ENCODE measurements at places on chromosomes 1 and 21.
A peak's percentile ranks its signal among the peaks of the same experiment; 100 is the strongest.

DNA sequence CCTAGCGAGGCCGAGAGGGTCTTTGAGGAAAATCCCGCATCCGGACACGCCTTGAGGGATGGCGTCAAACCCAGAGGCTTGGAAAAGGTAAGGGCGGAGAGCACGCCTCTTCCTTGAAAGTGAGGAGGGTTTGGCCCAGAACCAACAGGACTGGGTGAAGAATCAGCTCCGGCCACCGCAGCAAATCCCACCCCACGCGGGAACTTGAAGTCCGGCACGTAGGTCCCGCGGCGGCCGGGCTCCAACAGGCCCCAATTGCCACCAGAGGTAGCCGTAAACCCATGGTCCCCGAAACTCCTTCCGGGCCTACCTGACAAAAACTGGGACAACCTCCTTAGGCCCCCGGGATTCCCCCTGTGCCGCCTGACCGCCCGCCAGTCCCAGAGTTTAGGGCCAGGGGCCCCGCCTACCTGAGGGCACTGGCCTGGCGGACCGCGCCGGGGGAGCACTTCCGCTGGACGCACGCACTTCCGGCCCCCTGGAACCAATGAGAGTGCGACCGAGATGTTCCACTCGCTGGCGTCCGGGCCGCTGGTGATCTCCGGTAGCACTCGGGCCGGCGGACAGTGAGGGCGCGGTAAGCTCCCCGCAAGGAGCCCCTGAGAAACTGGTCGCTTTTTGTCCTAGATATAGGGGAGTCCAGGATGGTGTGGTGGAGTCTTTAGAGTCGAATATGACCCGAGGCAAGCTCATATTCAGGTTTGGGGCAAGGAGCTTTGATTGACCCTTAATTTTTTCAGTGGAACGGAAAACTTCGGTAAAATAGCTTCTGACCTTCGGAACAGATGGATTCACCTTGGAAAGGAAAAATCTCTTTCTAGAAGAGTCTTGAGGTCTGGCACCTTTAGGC lies at the start of the genes LZIC and NMNAT1:
Gene LZIC (minus strand): TSS at position 453 of the 850 bp plus-strand sequence. CDS start 6,772 bp downstream, outside the sequence.
Gene NMNAT1 (plus strand): TSS at position 537 of the 850 bp plus-strand sequence. CDS start 28,599 bp downstream, outside the sequence.
- peak; percentile 60 for DNase-seq

DNA sequence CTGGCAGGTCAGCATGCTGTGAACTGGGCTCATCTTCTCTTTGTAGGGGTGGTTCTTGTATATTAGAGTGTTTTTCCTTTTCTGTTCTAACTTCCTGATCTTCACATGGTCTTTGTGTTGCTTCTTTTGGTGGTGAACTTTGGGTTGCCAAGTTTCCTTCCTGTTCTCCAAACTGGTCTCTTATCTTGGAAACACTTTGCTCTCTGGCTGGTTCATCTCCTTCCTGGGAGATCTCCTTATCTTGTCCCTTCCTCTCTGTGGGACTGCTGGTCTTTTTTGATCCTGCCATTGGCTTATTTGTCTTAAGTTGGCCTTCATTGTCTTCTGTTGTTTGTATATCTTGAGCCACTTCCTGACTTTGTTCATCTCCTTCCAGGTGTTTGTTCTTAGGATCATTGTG lies 2.1 kb downstream of the TCHHL1 start:
- DNase-seq: no peak

DNA sequence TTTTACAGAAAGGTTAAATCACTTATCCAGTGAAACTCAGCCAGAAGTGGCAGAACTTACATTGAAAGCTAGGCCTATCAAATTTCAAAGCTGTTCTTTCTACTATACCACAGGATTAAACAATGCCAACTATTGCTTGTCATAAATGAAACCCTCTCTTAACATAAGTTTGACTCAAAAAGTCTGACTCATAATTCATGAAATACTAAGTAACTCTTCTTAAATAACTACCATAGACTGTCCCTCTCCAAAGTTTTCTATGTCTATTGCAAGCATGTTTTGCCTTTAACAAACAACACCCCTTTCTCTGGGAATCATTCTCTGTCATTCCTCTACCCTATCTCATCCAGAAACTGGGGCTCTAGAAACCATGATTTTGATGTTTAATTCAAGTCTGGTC lies 109.5 kb upstream of the UBE2U start:
- DNase-seq: no peak

DNA sequence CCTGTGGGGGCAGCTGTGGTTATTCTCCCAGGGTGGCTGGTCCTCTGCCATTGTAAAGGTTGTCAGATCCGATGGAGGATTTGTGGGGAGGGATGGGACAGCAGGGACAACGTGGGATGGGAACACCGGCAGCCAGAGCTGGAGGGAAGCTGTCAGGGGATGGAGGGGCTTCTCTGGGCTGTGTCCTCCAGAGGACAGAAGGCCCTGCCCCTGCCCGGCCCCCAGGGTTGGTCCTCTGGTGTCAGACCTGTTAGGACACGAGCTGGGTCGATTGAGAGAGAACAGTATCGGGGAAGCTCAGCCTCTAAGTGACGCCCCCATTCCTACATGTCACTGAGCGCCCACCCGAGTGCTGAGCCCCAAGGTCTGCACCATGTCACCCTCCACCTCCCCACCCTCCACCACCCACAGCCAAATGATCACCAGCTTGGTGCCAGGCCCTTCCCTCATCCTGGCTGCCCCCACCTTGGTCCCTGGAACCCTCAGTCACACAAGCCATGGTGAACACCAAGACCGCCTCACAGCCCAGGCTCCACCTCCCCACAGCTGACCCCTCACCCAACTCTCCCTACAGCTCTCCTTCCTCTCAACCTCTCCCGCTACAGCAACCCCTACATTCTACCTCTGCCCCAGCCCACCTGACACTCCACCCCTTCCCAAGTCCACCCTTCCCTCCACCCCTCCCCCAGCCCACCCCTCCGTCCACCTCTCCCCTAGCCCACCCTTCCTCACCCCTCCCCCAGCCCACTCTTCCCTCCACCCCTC lies 244.4 kb downstream of the MATN1 start:
- no peak for DNase-seq

DNA sequence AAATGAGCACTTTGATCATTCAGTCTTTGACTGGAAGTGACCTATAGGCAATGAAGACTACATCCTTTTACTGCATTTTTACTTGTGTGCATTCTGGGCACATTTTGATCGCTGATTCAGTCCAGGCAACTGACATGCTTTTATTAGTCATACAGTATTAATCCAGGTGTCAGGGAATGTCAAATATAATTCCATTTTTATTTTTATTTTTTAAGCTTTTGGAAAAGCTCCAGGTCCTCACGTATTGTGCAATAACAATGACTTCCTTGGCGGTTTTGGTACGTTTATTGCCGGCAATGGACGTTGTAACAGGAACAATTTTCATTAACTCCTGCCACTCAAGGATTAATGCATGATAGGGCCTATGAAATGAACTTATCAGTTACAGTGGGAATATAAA lies 302.6 kb upstream of the PTBP2 start:
- DNase-seq: no peak

DNA sequence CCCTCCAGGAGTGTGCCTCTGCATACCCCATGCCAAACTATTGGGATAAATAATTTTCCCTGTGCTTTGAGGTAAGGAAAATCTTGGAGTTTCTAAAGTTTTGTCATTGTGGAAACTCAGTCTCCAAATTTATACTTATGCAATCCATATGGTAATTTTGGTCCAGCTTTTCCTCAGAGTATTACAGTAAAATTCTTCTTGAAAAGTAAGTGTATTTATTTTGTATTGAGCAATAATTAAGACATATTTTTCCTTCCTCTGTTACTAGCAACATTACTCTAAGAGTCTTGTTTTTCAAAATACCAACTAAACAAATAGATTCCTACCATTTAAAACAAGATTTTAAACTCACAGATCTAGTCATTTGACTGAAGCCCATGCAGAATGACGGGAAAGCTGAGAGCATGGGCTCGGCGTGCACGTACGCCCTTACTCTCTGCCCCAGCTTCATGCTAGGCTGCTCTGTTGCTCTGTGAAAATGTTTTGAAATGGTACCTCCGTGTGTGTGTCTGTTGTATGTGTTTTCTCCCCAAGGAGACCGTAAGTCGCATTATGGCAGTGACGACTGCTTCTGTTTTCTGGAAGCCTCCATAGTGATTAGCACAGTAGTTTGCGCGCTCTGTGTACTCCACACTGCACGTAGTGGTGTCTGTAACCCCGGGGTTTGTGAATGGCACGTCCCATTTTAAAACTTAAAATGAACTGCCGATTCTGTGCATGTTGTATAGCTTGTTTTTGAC lies 165.3 kb downstream of the SDCCAG8 start:
- DNase-seq: no peak

DNA sequence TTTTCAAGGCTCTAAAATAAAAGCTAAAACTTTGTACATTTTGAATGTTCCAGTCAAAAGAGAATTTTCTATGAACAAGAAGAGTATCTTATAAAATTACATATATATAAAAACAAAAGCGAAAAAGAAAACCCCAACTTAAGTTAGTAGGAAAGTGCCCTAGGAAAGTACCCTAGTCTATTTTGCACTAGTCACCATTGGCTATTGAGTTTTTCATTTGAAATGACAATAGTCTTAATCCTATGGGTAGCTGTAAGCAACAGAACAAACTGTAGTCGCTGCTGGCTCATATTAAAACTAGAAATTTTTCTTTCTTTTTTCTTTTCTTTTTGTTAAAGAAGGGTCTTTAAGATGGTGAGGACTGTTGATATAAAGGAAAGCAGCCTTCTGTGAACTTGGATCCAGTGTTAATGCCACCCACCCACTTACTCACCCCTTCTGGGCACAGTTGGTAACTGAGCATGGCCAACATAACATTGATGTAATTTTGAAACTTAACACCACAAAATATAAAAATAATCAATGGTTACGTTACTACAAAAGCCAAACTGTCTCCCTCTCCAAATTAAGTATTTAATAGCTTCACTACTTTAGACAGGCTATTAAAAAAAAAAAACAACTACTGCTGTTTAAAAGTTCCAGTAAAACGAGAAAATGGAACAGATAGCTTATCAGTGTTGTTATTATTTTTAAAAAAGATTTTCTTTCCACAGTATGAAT lies 177.0 kb downstream of the EIF4G3 start:
- DNase-seq: no peak

DNA sequence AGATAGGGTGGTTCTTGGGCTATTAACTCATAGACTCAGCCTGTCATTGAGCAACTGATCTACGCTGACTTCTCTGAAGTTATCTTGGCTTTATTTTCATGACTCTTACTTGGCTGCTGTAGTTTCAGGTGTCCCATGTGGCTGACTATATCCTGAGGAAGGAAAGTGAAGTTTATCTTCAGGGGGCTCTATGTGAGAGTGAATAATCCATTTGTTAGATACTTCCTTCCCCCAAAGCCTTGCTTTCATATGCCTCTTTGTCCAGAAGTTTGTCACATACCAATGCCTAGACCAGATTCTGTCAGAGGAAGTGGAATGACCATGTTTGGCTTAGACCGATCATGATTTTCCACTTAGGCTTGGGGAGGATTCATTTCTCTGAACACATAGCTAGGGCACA lies 27.9 kb upstream of the C1orf87 start:
- DNase-seq: no peak

- no peak for DNase-seq
Measured at GRCh38 chr1:21706151-21706835, 37.1 kb upstream of the RAP1GAP start.

GRCh38 chr1:233439721-233440120 lies 112.2 kb downstream of the MAP3K21 start:
- no peak for DNase-seq

- DNase-seq: no peak
Measured at GRCh38 chr1:33713058-33713877, 150.6 kb upstream of the HMGB4 start.

DNA sequence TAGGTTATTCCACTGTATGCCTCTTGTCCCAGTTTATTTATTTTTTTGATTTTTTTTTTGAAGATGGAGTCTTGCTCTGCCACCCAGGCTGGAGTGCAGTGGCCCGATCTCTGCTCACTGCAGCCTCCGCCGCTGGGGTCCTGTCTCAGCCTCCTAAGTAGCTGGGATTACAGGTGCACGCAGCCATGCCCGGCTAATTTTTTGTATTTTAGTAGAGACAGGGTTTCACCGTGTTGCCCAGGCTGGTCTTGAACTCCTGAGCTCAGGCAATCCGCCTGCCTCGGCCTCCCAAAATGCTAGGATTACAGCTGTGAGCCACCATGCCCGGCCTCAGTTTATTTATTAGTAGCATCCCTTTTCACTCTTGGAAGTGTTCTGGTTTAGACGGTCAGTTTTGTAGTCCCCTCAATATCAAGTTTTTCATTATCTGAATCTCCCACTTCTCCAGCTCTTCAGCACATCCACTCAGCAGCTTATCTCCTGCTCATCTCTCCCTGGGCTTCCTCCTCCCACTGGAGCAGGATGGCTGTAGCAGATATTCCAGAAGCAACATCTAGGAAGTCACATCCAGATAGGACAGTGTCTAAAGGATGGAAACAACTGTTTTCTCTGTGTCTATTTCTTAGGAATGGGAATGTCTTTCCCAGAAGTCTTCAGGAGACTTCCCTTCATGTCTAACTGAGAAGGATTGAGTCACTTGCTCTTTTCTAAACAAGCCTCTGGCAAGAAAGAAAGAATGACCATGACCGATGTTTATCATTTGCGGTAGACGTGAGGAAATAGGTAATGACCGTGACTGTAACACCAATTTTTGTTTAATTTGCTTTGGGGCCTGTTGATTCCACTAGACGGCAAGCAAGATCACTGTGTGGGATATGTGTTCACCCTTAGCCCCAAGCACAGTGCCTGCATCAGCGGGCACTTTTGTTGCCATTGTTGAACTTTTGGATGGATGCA lies 14.4 kb downstream of the CCDC190 start:
- no peak for DNase-seq

Measured in stimulated activated CD4-positive, alpha-beta T cell treated with anti-CD3 and anti-CD28 coated beads, Interleukin-1b, Interleukin-23, amount 100 ng/mL, for 1 hour (primary cell).